ENCODE measurements at places on chromosomes 2 and 18. TPM values are rescaled to one million over a fixed set of nuclear protein-coding genes. Genes with fewer than 3 reads are reported as not detected.
A peak's percentile ranks its signal among the peaks of the same experiment; 100 is the strongest.

DNA sequence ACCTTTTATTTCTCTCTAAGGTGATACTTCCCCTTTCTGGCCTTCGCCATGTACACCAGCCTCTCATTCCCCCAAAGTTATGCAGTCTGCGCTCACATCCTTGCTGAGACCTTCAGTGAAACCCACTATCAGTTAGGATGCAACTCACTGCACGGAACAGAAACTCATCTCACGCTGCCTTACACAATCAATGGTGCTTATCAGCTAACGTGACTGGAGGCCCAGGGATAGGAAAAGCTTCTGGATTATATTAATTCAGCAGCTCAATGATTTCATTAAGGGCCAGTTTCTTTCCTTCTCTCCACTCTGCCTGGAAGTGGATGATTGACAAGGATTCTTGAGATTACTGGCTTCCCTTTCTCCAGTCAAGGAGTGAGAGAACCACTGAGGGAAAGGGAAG lies 44.8 kb downstream of the CDH2 start:
- no peak overlapping the region for H3K27ac ChIP-seq
- H3K4me3 ChIP-seq: no peak overlapping the region
- no peak for DNase-seq
- H3K36me3 ChIP-seq: no peaks in the 10 kb centered on the region
- no peaks in the 10 kb centered on the region for H3K27me3 ChIP-seq

DNA sequence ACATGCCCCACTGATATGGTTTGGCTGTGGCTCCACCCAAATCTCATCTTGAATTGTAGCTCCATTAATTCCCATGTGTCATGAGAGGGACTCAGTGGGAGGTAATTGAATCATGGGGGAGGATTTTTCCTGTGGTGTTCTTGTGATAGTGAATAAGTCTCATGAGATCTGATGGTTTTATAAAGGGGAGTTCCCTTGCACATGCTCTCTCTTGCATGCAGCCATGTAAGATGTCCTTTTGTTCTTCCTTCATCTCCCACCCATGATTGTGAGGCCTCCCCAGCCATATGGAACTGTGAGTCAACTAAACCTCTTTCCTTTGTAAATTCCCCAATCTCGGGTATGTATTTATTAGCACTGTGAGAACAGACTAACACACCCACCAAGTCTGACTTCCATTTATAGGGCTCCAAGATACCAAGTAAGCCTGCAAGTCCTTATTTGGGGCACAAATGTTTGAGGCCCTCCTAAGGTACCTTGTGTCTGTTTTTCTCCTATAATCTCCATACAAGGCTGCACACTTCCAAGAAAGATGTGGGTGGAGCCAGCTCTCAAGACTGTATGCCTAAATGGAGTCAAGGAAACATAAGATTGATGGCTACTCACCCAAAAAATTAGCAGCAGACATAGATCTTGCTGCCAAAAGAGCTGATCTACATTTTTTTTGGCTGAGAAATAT lies 364.7 kb downstream of the TXNL1 start:
- no peaks in the 10 kb centered on the region for H3K36me3 ChIP-seq
- H3K4me1 ChIP-seq: no peaks in the 10 kb centered on the region

- DNase-seq: no peak
- H3K36me3 ChIP-seq: no peaks in the 10 kb centered on the region
- H3K27me3 ChIP-seq: no peaks in the 10 kb centered on the region
- no peaks in the 10 kb centered on the region for H3K4me1 ChIP-seq
Measured at GRCh38 chr2:215728504-215729065, 284.8 kb downstream of the MREG start.

DNA sequence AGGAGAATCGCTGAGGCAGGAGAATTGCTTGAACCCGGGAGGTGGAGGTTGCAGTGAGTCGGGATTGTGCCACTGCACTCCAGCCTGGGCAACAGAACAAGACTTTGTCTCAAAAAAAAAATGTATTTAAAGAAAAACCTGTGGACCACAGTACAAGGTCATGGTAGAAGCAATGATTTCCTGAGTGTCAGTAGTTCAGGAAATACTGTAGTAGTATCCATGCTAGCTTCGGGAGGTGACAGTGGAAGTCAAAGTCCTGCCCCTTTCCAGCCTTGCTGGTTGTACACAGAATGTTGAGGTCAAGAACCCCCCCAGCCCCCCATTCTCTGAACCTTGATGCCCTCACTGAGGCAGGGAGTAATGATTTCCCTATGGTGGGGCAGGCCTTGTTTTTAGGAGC lies 56.6 kb downstream of the INPP4A start:
- H3K4me1 ChIP-seq: peaks cover 30% of the 10 kb centered on the region
- H3K27ac ChIP-seq: no peak overlapping the region
- DNase-seq: no peak
- no peaks in the 10 kb centered on the region for H3K27me3 ChIP-seq
- H3K36me3 ChIP-seq: peaks cover 22% of the 10 kb centered on the region

DNA sequence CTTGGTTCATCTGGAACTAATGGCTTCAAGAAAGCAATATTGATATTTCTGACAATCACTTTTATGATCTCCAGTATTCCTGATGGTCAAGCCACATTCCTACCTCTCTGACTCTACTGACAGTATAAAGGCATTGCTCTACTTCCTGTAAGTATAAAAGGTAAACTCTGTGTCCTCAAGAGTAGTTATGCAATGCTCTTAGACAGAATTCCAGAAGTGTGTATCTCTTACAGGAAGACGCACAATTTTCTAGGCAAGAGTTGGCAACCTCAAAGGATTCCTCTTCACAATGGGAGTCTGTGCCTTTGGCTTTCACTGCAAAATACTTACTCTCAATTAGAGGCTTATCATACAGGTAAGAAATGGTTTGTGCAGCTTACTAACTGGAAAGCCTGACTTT lies 100.1 kb downstream of the THADA start:
- no peak for DNase-seq
- no peaks in the 10 kb centered on the region for H3K36me3 ChIP-seq
- no peak overlapping the region for H3K27ac ChIP-seq
- no peaks in the 10 kb centered on the region for H3K27me3 ChIP-seq

DNA sequence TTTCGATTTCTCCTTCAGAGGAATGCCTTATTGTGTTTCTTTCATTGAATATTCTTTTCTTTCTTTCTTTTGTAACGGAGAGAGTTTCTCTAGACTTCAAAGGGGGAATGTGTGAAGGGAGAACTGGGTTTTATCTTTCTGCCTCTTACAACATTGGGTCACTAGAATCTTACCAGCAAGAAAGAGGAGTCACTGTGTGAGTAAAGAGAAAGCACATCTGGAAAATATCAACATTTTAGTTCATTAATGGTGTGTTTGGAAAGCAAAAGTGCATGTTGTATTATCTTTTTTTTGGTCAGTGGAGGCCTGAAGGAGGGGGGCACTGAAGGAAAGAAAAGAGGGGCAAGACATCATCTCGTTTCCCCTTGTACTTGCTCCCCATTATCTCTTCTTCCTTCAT lies 86.6 kb upstream of the THOC1 start:
- no peaks in the 10 kb centered on the region for H3K36me3 ChIP-seq
- no peak for DNase-seq
- H3K27me3 ChIP-seq: no peaks in the 10 kb centered on the region
- no peak overlapping the region for H3K4me3 ChIP-seq
- H3K4me1 ChIP-seq: no peaks in the 10 kb centered on the region

DNA sequence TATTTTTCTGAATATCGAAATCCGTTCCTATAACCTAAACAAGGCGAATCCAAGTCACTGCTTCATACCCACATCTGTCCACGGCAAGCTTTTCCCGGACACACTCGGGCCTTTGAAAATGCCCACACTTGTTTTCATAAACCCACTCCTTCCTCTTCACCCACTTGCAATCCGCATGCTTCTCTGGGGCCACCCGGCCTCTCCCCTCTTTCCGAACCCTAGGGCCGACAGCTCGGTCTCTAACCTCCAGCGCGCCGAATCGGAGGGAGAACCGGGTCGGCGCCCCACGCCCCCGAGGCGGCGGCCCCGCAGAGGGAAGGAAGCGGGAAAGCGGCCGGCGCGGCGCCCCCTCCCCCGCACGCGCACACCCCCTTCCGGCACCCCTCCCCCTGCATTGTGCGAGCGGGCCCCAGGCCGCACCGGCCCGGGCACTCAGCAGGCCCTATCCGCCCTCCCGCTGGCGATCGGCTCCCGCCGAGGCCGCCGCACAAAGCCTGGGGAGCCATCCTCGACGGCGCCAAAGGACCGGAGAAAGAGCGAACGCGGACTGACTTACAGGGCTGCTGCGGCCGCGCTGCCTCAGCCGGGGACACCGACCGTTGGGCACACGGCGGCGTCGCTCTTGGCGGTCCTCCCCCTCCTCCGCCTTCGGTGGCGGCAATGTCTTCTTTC lies 467 bp downstream of the PUM2 start:
- H3K36me3 ChIP-seq: no peaks in the 10 kb centered on the region
- DNase-seq: no peak
- H3K4me3 ChIP-seq: peak overlapping the region; percentile 85
- no peaks in the 10 kb centered on the region for H3K27me3 ChIP-seq
- peaks cover 34% of the 10 kb centered on the region for H3K4me1 ChIP-seq

- DNase-seq: no peak
- H3K27ac ChIP-seq: no peak overlapping the region
- no peaks in the 10 kb centered on the region for H3K4me1 ChIP-seq
- H3K4me3 ChIP-seq: no peak overlapping the region
Measured at GRCh38 chr2:233445152-233445830, 91.0 kb downstream of the DGKD start.

- H3K27me3 ChIP-seq: no peaks in the 10 kb centered on the region
- peak; percentile 52 for DNase-seq
- H3K4me1 ChIP-seq: peaks cover 37% of the 10 kb centered on the region
- H3K36me3 ChIP-seq: no peaks in the 10 kb centered on the region
- peak overlapping the region; percentile 77 for H3K27ac ChIP-seq
- H3K4me3 ChIP-seq: peak overlapping the region; percentile 40
Measured at GRCh38 chr2:84894758-84895520, 10.5 kb upstream of the TMSB10 start.

GRCh38 chr2:235689427-235689853 lies 195.6 kb downstream of the AGAP1 start:
- no peak overlapping the region for H3K27ac ChIP-seq
- no peak overlapping the region for H3K4me3 ChIP-seq
- H3K27me3 ChIP-seq: no peaks in the 10 kb centered on the region
- H3K4me1 ChIP-seq: peaks cover 6% of the 10 kb centered on the region
- no peak for DNase-seq

DNA sequence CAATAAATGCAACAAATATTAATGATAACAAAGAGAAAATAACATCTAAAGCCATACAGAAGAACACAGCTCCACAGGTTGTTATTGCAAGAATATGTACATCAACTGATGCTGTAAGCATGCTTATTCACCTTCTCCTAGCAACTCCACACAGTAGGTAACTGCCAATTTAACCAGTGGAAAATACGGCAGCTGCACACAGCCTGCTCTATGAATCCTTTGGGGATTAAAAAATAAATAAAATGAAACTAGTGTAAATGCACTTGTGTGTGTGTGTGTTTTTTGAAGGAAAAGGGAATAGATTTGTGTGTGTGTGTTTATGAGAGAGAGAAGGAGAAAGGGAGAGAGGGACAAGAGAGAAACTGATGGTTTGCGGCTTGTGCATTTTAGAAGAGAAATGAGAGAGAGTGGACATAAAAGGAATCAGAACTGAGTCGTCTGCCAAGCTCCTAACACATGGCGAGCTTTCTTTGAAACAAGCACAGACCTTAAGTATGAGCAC lies 96.2 kb upstream of the PDE1A start:
- DNase-seq: no peak
- no peaks in the 10 kb centered on the region for H3K4me1 ChIP-seq
- H3K27me3 ChIP-seq: no peaks in the 10 kb centered on the region
- H3K4me3 ChIP-seq: no peak overlapping the region
- no peaks in the 10 kb centered on the region for H3K36me3 ChIP-seq
- no peak overlapping the region for H3K27ac ChIP-seq

GRCh38 chr18:60980422-60981005 lies 352.7 kb upstream of the CDH20 start:
- no peaks in the 10 kb centered on the region for H3K27me3 ChIP-seq
- H3K36me3 ChIP-seq: no peaks in the 10 kb centered on the region
- no peaks in the 10 kb centered on the region for H3K4me1 ChIP-seq
- no peak overlapping the region for H3K4me3 ChIP-seq

DNA sequence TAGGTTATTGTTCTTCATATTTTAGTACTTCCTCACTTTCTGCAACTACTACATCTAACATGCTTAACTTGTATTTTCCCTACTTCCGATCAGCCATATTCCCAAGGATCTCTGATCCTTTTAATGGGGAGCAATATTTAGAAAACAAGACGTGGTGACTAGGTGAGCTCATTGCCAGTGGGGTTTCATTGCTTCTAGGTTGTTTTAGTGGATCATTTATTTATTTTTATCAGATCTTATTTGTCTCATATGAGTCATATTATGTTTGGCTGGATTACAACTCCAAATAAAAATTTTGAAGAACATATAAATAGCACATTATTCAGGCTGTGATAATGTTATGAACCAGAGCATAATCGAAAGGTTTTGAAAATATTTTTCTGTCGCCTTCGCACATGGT lies 480.9 kb upstream of the TMEFF2 start:
- H3K4me1 ChIP-seq: no peaks in the 10 kb centered on the region
- no peak overlapping the region for H3K27ac ChIP-seq
- no peaks in the 10 kb centered on the region for H3K27me3 ChIP-seq
- DNase-seq: no peak
- no peak overlapping the region for H3K4me3 ChIP-seq
- H3K36me3 ChIP-seq: no peaks in the 10 kb centered on the region

DNA sequence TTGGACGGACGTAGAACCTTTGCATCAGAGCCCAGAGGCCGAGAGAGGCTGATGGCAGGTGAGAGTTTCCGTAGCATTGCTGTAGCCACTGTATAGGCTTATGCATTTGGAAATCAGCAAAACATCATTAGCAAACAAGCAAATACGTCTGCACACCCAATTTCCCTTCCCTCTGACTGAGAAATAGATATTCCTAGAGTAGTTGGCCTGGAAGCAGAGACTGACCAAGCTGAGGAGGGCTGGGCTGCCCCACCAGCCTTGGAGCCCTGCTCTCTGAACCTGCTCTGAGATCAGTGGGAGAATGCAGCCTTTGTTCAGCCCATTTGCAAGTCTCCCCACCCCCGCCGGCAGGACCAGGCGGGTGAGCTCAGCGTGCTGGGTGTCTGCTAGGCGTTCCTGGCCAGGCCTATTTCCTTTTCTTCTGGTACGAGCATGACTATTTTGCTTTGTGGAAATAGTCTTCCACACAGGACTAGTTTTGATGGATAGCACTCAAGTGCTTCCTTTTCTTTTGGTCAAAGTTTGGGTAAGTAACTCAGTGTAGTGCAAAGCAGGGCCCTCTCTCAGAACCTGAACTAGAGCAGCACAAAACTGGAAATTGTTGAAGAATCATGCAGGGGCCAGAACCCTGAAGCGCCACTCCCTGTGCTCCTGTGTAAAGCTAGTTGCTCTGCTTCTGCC lies 21.9 kb upstream of the RNF149 start:
- peaks cover 34% of the 10 kb centered on the region for H3K4me1 ChIP-seq
- peak overlapping the region; percentile 50 for H3K27ac ChIP-seq
- no peaks in the 10 kb centered on the region for H3K27me3 ChIP-seq
- H3K4me3 ChIP-seq: peak overlapping the region; percentile 28
- no peak for DNase-seq
- H3K36me3 ChIP-seq: no peaks in the 10 kb centered on the region

GRCh38 chr2:177588671-177589070 lies 196.1 kb downstream of the AGPS start:
- no peak overlapping the region for H3K4me3 ChIP-seq
- no peak overlapping the region for H3K27ac ChIP-seq
- DNase-seq: no peak
- H3K27me3 ChIP-seq: no peaks in the 10 kb centered on the region
- H3K36me3 ChIP-seq: no peaks in the 10 kb centered on the region
- H3K4me1 ChIP-seq: no peaks in the 10 kb centered on the region

CHRNA1 gene
- total RNA-seq: not detected

RNF125 gene
- 37.5 TPM for total RNA-seq

DOK6 gene
- total RNA-seq: not detected

LAMA1 gene
- not detected for total RNA-seq

KCTD1 gene
- total RNA-seq: 2.6 TPM

SGPP2 gene
- total RNA-seq: 1.4 TPM

CCL20 gene
- 0.36 TPM for total RNA-seq

GAREM1 gene
- total RNA-seq: 0.13 TPM

POTEI gene
- not detected for total RNA-seq

Data from naive thymus-derived CD4-positive, alpha-beta T cell (primary cell).